A549 (cell line): ENCODE measurements at places on chromosomes 4 and X.

DNA sequence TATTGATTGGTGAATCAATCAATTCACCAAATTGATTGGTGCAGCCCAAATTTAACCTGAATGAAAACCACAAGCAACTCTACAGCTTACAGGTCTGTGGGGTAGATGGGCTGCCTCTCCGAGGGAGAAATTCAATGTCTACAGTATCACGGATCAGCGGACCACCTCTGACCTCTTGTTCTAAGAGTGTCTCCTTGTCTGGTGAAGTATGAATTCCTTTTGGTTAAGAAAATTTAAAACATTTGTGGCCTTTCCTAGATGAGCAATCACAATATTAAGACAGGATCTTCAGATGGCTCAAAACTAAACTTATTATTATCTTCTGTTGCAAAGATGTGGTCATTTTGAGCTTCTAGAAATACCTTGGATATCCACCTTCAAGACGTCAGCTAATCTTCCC is 153.3 kb downstream of the IL15 start:
- DNase-seq = no peak

DNA sequence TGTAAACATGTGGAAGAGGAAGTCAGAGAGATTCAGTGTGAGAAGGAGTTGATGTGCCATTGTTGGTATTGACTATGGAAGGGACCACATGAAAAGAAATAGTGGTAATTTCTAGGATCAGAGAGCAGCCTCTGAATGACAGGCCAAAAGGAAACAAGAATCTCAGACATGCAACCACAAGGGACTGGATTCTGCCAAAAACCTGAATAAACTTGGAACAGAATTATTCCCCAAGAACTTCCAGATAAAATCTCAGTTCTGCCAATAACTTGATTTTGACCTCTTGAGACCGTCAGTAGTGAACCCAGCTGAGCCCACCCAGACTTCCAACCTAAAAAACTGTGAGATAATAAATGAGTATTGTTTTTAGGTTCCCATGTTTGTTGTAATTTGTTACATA is 653.6 kb upstream of the NR3C2 start:
- DNase-seq = no peak

- no peak for DNase-seq
These were observed 14.8 kb downstream of the ARHGEF6 start for GRCh38 chrX:136765821-136766356.

DNA sequence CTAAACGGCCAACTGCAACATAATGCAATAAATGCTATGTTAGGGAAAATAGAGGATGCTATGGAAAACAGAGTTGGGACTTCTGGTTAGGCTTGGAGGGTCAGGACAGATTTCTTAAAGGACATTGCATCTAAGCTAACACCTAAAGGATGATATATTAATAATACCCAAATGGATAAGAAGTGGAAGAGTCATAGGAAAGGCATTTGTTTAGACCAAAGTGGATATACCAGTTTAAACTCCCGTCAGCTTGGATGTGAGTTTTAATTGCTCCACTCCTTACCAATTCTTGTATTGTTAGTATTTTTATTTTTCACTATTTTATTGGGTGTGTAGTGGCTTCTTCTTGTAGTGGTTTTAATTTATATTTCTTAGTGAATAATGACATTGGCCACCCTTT is 93.9 kb downstream of the PTPN13 start:
- DNase-seq = no peak

DNA sequence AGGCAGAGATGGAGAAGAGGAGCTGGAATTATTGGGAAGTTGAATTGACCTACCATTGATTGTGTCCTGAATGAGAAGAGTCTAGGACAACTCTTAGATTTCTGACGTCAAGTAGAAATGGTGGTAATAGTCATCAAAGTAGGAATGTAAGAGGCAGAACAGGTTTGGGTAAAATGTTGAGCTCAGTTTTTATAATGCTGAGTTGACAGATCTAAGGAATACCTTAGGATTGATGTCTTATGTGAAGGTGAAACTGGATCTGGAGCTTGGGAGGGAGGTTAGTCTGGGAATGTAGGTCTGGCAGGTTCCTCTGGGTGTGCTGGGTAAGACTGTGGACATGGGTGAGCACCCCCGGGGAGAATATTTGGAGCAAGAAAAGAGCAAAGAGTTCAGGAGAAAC is 31.9 kb downstream of the JADE1 start:
- no peak for DNase-seq
